ENCODE measurements at places on chromosomes 7 and 10.
A peak's percentile ranks its signal among the peaks of the same experiment; 100 is the strongest.

DNA sequence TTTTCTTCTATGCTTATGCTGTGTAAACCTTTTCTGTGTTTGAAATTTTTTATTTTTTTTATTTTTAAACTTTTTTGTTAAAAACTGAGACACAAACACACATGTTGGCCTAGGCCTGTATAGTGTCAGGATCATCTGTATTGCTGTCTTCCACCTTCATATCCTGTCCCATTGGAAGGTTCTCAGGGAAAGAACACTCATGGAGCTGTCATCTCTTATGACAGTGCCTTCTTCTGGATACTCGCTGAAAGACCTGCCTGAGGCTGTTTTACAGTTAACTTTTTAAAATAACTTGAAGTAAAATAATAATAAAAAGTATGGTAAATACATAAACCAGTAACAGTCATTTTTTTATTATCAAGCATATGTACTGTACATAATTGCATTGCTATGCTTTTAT, 34.1 kb downstream of the CREM start:
- no peak for DNase-seq

- no peak for DNase-seq
Measured at GRCh38 chr7:50409856-50410745, 40.0 kb downstream of the FIGNL1 start.

DNA sequence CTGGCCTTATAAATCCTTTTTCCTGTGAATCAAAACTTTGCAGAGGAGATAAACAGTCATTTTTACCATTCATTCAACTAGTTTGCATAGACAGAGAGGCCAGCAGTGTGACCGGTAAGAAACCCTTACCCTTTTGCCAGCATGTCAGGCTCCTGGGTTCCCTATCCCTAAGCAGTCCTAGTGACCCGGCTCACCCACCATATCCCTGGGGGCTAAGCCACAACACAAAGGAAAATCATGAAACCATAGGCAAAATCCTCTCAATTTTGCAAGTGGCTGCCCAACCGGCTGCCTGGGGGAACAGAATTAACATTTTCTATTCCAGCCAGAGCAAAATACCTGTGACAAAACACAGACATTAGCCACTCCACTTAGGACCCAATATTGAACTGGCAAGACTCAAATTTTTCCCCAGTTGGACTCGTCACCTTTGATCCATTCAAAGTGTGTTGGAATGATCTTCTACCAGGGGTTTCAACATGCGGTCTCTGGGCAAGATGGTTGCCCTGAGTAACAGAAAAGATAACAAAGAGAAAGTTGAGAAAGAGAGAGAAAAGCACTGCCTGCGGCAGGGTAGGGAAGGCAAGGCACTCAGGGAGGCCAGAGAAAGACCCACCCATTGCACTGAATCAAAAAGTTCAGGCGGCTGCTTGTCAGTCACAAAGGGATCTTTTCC, 174.8 kb upstream of the NAMPT start:
- no peak for DNase-seq

DNA sequence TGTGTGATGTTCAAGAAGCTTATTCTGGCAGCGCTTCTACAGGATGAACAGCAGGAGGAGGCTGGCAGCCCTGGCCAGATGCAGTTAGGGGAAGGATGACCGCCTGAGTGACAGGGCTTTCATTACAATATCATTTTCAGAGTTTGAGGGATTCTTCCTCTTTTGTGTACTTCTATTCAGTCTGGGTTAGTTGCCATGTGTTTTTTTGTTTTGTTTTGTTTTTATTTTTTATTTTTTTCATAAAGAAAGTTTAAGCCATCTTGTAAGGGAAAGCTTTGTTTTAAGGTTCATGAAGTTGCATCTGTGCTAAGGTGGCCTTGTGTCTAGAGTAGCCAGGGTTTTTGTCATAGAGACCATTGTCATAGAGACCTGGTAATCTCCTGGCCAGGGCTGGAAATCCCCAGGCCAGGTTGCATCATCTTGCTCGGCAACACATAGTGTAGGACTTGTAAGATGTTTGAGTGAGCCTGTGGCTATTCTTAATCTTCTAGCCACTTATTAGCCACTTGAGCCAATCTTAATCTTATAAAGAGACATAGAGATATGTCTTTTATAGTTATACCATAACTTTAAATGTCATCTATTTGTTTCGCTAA, 230.5 kb upstream of the TMEM229A start:
- no peak for DNase-seq

DNA sequence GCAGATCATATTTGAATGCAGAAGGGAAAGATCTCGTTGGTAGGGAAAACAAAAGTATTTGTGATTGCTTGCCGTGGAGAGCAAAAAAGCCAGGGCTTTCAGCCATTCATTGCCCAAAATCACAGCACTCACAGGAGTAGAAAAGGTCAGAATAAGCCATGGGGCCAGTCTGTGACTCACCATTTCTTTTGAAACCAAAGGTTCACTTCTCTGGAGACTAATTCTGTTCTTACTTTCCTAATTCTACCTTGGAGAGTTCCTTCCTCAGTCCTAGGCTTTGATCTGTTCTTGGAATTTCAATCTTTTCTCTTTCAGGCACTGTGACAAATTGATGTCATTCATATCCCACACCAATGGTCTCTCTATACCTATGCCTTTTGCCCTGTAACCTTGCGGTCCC, 54.1 kb upstream of the FAM180A start:
- DNase-seq = no peak

DNA sequence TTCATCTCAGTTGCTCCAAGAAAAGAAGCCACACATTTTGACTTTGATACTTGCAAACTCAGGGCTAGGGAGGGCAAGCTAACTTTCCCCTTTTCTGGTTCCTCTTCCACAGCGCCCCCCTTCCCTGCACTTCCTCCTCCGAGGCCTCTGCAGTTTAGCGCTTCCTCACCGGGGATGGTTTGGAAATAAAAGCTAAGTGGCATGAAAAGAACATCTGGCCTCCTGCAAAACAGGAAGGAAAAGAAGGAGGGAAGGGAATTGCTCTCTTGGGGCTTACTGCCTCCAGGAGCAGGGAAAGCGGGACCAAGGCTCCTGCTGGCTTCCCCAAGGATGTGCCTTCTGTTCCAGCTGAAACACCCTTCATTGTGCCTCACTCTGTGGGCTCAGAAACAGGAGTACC, 42.3 kb downstream of the PRKCQ start:
- no peak for DNase-seq

GRCh38 chr7:152699079-152699478, 23.1 kb upstream of the XRCC2 start:
- no peak for DNase-seq

- no peak for DNase-seq
Measured at GRCh38 chr7:140601566-140602174, 38.9 kb downstream of the DENND2A start.

GRCh38 chr10:17023386-17024298, 106.0 kb downstream of the CUBN start:
- DNase-seq = no peak

DNA sequence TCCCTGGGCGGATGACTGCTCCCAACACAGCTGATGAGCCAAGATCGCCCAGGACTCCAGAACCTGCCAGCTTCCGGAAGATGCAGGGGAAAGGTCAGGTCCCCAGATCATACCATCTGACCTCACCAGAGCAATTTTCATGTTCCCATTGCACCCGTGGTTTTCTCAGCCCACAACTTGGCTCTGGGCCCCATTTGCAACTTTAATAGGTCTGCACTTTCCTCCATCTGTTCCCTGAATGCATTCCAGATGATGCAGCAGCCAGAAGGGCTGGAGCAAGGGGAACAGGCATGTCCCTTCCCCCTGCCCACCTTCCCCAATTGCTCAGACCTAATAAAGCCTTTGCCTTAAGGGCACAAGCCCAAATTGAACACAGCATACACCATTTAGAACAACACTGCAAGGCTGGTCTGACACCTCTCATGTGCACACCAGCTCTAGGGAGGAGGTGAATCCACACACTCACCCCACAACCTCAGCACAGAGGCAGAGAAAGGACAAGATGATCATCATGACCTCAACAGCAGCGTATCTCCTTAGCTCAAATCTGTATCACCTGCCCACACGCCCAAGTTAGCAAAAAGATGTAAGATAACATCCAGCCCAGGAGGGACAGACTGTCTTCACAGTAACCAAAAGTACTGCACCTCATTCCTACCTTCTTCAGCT, 87.5 kb downstream of the PLXNA4 start:
- DNase-seq = no peak

GRCh38 chr10:79193694-79194382, 125.1 kb downstream of the ZMIZ1 start:
- DNase-seq = no peak

- DNase-seq = no peak
Measured at GRCh38 chr10:46052057-46052790, 6.2 kb upstream of the MSMB start.

- DNase-seq = peak; percentile 84
Measured at GRCh38 chr10:26367771-26368170, 70.4 kb upstream of the APBB1IP start.

GRCh38 chr7:138169441-138169851, 93.2 kb downstream of the AKR1D1 start:
- no peak for DNase-seq

DNA sequence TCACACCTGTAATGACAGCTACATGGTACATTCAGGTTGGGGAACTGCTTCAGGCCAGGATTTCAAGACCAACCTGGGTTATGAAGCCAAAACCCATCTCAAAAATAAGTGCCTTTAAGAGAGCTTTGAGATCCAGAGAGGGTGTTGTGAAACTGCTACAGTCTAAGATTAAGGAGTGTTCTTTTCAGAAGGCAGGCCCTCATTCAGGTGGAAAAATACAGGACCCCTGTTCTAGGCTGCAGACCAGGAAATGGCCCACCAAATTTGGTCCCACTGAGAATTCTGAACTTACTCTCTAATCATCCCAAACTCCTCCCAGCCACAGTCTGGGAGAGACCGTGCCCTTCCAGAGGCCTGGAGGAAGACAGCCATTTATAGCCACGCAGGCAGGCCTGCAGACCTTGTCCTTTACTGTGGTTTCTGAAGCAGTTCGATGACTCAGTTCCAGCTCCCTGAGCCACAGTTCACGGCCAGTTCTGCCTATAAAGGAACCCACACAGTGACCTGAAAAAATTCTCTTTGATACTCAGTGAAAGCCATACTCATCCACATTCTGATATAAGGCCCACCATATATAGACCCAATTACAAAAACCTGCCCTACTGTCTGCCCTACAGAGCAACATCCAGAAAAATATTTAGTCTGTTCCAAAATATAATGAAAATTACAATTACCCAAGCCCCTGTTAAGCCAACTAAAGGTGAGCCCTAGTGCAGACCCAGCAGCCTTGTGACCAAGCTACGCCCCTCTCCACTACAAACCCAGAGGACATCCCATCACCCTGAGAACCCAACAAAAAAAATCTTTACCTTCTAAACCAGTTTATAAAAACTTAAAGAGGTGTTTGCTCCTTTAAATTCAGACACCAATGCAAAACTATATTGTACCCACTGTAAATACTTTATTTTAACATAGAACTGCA, 21.2 kb downstream of the ZNF680 start:
- DNase-seq = no peak

- no peak for DNase-seq
Measured at GRCh38 chr10:132363921-132364593, 32.1 kb downstream of the LRRC27 start.

DNA sequence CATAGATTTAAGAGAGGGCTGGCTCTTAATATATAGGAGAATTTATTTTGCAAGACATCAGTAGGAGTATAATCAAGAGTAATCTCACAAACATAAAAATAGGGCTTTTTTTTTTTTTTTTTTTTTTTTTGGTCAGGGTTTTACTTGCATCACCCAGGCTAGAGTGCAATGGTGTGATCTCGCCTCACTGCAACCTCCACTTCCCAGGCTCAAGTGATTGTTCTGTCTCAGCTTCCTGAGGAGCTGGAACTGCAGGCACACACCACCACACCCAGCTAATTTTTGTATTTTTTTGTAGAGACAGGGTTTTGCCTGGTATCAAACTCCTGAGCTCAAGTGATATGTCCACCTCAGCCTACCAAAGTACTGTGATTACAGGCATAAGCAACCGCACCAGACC, 535.3 kb downstream of the CCSER2 start:
- DNase-seq = no peak

DNA sequence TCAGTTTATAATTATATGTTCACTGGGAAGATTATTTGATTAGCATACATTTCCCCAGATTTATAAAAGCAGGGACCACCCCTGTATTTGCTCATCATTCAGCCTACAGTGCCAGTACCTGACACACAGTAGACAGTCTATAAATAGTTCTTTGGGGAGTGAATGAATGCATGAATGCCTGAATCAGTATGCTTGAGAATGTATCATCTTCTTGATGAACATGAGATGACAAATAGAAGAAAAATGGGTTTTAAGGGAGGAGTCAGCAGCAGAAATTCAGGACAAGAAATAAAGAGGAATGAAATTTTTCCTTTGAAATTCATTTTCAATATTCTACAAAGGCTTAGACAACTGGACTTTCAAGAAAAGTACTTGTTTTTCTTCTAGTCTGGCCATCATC, 295.8 kb upstream of the LRRTM3 start:
- DNase-seq = no peak

- no peak for DNase-seq
Measured at GRCh38 chr7:69603937-69604494, 5.7 kb downstream of the AUTS2 start.

Measured in H1 (cell line).